NCI-H187 treated with DMSO at 0.1 percent for 48 hours (cell line): ENCODE measurements at places on chromosomes 12 and 14.

DNA sequence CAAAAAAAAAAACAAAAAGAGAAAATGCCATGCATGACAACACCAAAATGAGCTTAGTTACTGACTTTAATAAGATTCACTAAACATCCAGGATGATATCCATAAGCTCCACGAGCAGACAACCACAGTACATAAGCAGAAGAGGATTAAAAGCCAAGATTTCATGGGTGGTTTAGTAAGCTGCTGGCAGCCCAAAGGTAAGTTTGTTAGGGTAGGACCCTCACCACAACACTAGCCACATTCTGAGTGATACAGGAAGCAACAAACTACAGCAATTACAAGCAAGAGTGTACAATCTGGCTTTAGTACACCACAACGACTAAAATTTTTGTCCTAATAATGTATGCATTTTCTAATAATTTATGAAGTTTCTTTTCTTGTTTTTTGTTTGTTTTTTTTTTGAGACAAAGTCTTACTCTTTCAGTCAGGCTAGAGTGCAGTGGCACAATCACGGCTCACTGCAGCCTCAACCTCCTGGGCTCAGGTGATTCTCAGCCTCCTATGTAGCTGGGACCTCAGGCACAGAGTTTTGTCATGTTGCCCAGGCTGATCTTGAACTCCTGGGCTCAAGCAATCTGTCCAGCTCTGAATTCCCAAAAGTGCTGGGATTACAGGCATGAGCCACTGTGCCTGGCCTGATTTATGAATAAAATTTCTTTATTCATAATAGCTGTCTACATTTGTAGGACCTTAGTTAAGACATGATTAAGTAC lies 221.4 kb downstream of the MED13L start:
- DNase-seq = no peak

GRCh38 chr12:64714551-64714968 lies 44.6 kb downstream of the GNS start:
- DNase-seq = no peak

DNA sequence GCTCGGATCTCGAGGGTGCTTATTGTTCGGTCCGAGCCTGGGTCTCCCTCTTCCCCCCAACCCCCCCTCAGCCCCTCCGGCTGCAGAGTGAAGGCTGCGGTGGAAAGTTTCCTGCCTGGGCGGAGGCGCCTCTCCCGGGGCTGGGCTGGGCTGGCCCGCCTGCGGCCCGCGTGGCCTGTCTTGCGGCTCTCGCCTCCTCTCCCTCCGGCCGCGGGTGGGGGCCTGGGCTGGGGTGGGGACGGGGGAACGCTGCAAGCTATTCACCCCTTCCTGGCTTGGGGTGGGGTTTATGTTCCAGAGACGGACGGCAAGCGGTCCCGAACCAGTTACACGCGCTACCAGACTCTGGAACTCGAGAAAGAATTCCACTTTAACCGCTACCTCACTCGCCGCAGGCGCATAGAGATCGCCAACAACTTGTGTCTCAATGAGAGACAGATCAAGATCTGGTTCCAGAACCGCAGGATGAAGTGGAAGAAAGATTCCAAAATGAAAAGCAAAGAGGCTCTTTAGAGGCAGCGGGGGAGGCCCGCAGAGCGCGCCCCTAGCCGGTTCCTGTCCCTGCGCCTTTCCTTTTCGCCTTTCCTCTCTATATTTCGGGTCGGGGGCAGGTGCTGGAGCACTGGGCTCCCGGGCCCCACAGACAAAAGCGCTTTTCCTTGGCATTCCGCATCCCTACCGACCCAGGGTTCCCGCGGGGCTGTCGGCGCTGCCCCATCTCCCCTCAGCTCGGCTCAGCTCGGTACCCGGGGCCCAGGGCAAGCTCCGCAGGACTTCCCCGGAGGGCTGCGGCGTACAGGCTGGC lies 1.3 kb downstream of the HOXC5 start:
- no peak for DNase-seq

GRCh38 chr12:6534945-6535696 lies 804 bp downstream of the GAPDH start:
- no peak for DNase-seq

DNA sequence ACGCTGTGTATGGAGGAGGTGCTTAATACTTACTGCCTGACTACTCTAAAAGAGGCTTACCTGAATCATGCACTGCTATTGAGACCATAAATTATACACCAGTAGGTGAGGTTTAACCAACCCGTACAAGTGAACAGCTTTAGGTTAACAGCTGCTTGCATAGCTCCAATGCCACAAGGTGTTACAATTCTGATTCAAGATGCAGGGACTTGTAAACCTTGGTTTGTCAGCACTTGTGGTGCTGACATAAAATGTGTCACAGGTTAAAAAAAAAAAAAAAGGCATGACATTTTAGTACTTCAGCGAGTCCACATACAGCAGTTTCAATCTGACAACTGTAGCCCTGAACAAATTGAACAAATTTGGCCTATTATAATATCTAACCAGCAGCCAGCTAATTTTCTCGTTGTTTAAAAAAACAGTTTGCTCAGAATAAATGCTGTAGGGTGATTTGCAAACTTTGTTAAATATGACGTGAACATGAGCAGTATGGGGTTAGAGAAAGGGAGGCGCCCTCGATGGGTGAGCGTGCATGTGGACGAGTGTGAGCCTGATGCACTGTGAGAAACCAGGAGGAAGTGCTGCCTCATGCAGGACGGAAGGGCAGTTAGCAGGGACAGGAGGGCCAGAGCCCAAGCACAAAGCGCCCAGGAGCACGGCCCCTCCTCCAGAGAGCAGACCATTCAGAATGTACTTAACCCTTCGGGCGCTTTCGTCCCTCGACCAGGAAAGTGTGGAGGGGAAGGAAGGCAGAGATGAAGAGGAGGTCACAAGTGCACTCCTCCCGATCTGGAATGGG lies 44.7 kb downstream of the TCHP start:
- DNase-seq = no peak

DNA sequence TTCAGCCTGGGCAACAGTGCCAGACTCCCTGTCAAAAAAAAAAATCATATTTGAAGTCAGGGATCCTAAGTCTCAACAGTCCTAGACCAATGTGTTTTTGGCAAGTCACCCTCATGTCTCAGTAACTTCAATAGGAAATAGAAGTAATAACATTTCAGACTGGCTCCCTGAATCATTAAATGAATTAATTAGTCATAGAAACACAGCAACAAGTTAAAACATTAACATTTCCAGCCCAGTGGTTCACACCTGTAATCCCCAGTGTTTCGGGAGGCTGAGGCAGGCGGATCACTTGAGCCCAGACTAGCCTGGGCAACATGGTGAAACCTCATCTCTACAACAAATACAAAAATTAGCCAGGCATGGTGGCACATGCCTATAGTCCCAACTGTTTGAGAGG lies 125.2 kb downstream of the GTF2A1 start:
- DNase-seq = no peak

- no peak for DNase-seq
Measured at GRCh38 chr12:129670256-129670920, 233.4 kb downstream of the TMEM132D start.

DNA sequence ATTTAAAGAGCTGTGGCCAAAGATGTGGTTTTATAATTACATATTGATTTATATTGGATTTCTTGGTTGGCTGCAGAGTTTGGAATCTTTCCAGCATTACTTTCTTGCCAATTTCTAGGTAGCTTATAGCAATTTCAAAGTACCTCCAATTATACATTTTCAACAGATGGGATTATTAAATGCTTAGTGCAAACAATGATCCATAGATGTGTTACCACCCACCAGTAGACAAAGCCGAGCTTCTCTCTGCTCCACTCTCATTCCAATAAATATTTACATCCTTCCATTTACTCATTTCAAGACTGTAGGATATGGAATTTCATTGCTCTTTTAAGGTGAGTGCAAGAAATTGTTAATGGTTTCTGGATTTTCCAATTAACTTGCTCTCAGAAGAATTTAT lies 21.6 kb upstream of the TMCC3 start:
- DNase-seq = no peak
